ENCODE measurements at places on chromosomes 11 and 22. TPM values are rescaled to one million over a fixed set of nuclear protein-coding genes. Genes with fewer than 3 reads are reported as not detected.

The APOL6 gene
- 23.2 TPM for total RNA-seq

The FERMT3 gene
- 71.5 TPM for total RNA-seq

The GPHA2 gene
- not detected for total RNA-seq

The CCDC81 gene
- 1.2 TPM for total RNA-seq

The DDB1 gene
- 136 TPM for total RNA-seq

The CASP4 gene
- total RNA-seq = 74.5 TPM

The DUSP18 gene
- total RNA-seq = 2.0 TPM

The NXPE2 gene
- total RNA-seq = not detected

The NLRP6 gene
- not detected for total RNA-seq

The CACNA1I gene
- 0.07 TPM for total RNA-seq

DNA sequence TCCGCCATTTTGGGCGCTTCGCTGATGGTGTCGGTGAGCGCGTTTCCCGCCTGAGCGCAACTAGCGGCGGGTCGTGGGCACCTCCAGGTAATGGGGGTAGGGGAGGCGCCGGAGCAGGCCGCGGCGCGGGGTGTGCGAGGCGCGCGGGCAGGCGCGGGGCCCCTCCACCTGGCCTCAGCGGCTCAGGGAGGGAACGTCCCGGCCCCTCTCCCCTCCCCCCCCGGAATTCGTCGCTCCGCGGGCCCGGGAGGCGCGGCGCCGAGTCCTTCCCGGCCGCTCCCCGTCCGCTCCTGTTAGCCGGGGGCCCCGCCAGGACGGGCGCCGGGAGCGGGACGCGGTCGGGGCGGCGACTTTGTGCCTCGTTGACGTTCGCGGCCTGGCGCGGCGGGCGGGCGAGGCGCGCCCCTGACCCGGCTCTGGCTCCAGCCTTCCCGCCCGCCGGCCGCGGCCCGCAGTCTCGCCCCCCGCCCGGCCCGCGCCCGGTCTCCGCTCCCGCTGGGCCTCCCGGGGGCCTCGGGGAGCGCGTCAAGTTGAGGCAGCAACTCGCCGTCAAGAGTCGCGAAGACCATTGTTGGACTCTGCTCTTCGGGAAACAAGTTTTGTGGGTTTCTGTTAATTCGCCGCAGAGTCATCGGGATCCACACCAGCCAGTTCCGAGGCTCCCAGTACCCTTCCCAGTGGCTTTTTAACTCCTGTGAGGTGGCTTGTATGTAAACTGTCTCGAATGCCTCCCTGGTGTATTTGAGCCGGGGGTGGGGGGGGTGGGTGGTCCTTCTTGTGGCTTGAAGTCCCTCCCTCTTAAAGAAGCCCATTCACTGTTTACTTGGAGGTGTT, at the start of gene PPP6R3:
Gene PPP6R3 (plus strand): TSS at position 12 of the 834 bp plus-strand sequence. CDS start 76,913 bp downstream, outside the sequence.
- DNase-seq = no peak

DNA sequence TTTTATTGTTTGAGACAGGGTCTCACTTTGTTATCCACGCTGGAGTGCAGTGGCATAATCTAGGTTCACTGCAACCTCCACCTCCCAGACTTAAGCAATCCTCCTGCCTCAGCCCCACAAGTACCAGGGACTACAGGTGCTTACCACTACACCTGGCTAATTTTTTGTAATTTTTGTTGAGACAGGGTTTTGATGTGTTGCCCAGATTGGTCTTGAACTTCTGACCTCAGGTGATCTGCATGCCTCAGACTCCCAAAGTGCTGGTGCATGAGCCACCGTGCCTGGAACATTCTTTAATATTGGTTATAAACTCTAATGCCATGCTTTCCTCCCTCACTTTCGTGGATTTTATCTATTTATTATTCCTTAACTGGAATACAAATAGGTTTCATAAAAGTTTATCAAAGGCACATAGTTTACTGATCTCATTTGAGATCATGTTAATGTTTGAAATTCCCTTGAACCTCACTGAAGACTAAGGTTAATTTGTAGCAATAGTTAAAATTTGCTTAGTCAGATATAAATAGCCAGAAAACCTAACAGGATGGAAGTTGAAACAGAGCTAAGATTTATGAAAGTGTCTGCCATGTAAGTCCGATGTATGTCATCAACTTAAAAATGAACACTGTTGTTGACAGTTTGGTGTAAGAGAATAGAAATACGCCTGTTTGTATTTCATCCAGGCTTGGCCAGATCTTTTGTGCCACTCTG, 27.6 kb downstream of the KDM2A start:
- DNase-seq = no peak

DNA sequence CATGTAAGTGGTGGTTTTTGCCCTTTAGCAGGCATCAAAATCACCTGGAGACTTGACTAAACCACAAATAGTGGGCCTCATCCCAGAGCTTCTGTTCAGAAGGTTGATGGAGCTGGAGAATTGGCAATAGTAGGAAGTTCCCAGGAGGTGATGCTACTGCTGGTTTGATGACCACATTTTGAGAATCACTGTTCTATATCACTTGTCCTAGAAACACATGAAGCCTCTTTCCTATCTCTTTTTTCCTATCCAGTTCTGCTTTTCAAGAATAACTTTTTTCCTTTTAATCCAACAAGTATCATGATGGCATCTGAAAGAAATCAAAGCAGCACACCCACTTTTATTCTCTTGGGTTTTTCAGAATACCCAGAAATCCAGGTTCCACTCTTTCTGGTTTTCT, at the start of gene OR5D13:
Gene OR5D13 (plus strand): TSS at position 301 of the 400 bp plus-strand sequence. CDS start 0 bp downstream, at position 301.
- no peak for DNase-seq

DNA sequence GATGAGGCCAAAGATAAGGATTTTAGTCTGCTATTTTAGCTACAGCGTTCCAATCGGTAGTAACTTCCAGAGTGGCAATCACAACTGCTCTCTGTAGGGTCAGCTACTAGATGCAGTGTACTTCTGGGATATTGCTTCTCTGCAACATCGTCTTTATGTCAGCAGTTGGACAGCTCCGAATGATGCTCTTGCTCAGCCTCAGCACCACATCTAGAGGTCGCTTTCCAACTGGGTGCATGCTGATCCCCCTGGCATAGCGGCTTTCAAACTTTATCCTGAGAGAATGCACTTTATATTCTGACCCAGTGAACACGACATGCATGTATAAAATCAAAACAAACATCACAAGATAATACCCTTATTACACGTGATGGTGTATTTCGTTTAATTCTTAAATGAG, 219.6 kb downstream of the C11orf87 start:
- DNase-seq = no peak

GRCh38 chr22:17580441-17581031, 17.2 kb downstream of the SLC25A18 start:
- DNase-seq = no peak

GRCh38 chr11:59172345-59173079, 580 bp downstream of the DTX4 start:
- DNase-seq = no peak

- DNase-seq = no peak
These were observed 23.1 kb upstream of the RDX start for GRCh38 chr11:110319501-110319900.

DNA sequence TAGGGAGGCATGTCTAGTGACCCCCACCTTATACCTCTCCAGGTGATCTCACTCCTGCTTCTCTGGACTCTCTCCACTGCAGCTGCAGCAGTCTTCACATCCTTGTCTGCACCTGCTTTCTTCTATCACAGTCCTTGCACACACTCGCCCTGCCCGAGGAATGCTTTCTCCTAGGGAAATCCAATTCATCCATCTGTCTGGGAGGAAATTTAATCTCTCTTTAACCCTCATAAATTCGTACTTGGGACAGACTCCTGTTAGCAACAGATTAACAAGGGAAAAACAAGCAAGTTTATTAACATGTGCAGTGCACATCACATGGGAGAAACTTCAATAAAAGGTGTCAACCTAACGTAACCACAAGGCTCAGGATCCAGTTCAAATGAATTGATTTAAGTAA, 11.3 kb upstream of the RCN1 start:
- no peak for DNase-seq

DNA sequence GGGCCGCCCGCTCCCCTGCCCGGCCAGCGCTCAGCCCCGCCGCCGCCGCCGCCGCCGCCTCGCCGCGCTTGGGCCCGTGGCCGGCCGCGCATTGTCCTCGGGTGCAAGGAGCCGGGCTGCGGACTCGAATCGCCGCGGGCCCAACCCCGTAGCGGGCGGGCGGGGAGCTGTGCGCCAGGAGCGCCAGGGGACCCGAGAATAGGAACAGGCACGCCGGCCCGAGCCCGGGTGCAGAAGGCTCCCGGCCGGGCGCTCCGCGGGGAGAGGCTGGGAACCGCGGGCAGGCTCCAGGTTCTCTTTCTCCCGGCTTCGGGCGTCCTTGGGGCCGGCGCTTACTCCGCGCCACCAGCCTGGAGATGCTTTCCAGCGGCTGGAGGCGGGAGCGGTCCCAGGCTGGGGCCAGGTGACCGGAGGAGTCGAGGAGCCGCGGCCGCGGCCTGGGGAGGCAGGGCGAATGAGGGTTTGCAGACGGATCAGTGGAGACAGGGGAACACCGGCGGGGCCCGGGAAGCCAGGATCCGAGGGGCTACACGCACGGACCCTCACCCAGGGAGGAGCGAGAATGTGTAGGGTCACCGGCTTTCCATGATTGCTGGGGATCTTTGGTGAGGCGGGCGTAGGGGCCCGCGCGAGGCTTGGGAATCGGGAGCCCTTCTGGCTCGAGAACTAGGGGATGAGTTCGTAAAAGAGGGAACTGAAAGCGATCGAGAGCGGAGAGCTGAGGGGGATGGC, 726 bp downstream of the PKNOX2 start:
- DNase-seq = no peak

GRCh38 chr11:128765571-128766549, 72.0 kb downstream of the FLI1 start:
- DNase-seq = no peak

DNA sequence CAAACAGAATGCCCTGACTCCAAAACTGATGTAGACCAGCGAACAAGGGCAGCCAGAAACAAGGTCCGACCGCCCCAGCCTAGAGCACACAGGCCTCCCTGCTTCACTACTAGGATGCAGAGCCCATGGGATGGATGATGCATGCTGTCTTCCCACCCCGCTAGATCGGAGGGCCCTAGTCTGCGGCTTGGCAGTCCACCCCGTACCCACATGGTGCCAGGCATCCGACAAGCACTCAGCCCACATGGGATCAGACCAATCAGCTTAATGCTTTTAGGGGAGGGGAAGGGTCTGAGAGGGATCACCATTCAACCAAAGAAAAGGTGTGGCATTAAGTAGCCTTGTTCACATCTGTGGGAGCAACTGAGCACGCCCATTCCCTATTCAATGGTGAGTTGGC, 30.6 kb downstream of the PISD start:
- no peak for DNase-seq

DNA sequence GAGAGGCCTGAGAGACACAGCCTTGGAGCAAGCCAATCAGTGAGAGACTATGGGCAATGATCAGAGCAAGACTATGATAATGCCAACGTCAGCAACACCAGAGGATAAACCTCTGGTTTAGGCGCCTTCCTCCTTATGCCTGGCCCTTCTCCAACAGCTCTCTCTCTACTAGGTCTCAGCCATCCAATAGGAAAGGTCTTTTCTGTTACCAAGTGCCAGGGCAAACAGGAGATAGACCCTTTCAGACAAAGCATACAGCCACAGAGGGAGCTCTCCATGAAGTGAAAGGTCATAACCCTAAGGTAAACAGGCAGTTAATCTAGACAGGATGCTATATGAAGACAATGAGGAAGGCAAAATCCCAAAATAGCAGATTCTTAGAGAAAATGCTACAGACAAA, 9.5 kb downstream of the STK33 start:
- DNase-seq = no peak

- DNase-seq = no peak
These were observed 1.9 kb upstream of the FTH1 start for GRCh38 chr11:61969391-61969758.

- no peak for DNase-seq
These were observed 57.0 kb upstream of the BIRC3 start for GRCh38 chr11:102260241-102260640.

- DNase-seq = no peak
These were observed 4.7 kb upstream of the KDM2A start for GRCh38 chr11:67114275-67114896.

DNA sequence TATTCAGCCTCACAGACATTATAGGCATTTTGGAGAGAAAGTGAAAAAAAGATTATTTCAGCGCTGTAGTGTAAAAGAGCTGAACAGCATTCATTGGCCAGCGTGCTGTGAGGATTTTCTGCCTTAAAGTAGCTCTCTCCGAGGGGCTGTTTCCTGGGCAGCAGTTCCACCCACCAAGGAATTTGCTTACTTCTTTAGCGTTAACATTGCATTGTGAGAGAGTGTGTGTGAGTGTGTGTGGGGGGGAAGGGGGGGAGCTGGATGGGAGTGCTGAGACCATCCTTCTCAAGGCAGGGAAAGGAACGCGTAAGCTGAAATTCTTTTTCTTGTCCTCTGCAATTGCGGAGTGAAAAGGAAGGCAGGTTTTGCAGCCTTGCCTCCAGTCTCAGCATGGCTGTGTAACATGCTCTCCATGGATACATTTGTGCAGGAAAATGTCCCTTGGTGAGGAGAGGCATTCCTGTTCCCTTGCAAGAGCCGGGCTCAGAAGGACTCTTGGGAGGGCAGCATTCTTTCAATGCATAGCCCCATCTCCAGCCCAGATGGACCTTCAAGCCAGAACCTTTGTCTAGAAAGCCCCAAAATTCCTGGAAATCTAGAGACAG, 159.9 kb upstream of the NAV2 start:
- DNase-seq = no peak

DNA sequence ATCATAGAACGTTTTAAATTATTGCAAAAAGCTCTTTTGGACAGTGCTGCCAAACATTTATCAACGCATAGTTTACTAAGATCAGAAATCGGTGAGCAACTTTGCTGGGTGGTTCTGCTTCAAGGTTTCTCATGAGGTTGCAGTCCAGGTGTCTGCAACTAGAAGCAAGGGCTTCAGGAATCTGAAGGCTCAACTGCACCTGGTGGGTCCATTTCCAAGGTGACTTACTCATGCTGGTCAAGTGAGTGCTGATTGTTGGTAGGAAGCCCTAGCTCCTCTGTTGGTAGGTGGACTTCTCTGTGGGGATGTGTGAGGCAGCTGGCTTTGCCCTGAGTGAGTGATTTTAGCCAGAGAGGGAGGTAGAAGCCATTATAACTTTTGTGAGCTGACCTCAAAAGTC, 22.5 kb downstream of the ARHGEF12 start:
- DNase-seq = no peak

- DNase-seq = no peak
These were observed 1.8 kb upstream of the TMEM86A start for GRCh38 chr11:18696638-18697225.

GRCh38 chr11:2565447-2566222, 120.8 kb downstream of the KCNQ1 start:
- no peak for DNase-seq

GRCh38 chr11:65366340-65366773, 11.8 kb downstream of the TIGD3 start:
- no peak for DNase-seq

DNA sequence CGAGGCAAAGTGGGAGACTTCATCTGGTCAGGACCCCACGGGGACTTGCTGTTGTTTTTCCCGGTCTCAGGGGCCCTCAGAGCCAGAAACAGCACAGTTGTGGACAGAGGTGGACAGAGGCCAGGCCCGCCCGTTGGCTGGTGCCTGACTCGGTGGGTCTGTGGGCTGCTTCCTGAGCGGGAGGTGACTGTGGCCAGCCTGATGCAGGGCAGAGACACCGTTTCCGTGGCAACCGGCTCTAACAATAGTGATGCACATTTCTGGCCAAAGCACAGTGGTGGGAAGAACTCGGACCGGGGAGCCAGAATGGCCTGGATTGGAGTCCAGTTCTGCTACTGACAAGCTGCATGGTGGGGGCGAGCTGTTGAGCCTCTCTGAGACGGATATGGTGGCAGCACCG, 58.7 kb upstream of the ATXN10 start:
- DNase-seq = no peak
